ENCODE measurements at places on chromosomes 4 and X. TPM values are rescaled to one million over a fixed set of nuclear protein-coding genes. Genes with fewer than 3 reads are reported as not detected.

- DNase-seq, result no peak
These were observed 42.7 kb upstream of the MGST2 start for GRCh38 chr4:139622901-139623381.

- no peak for DNase-seq
These were observed 71.7 kb upstream of the HGFAC start for GRCh38 chr4:3369781-3370674.

Gene FAM9B
- not detected for total RNA-seq

Gene ETDB
- total RNA-seq, result not detected

DNA sequence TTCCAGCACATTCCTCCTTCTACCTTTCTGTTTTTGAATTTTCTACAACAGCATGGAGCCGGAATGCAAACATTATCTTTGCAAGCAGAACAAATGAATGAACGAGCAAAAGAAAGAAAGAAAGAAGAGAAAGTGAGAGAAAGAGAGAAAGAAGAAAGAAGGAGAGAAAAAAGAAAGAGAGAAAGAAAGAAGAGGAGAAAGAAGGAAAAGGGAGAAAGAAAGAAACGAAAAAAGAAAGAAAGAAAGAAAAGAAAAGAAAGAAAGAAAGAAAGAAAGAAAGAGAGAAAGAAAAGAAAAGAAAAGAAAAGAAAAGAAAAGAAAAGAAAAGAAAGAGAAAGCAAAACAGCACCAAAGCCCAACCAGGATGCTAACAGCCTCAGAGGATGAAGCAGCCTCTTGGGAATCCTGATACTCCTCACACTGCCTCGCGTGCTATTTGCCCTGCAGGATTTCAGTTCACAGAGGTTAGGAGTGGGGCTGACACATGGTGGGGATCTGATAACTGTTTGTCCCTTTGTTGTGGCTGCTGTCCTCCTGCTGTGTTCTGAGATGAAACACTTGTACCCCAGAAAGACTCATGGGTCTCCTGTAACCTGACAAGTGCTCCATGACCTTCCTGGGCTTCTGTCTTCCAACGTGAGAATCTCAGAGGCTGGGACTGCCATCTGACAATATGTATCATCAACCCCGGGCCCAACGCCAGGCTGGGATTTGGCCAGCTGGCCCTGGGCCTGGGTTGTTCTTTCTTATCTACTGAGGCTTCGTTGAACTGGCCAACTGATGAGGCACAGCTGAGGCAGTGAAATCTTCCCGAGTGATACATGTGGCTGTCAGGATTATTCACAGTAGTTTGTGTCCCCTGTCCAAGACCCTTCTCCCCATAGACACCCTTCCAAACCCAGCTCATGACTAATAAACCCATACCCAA is 61.0 kb downstream of the SEPSECS start:
- DNase-seq, result no peak

DNA sequence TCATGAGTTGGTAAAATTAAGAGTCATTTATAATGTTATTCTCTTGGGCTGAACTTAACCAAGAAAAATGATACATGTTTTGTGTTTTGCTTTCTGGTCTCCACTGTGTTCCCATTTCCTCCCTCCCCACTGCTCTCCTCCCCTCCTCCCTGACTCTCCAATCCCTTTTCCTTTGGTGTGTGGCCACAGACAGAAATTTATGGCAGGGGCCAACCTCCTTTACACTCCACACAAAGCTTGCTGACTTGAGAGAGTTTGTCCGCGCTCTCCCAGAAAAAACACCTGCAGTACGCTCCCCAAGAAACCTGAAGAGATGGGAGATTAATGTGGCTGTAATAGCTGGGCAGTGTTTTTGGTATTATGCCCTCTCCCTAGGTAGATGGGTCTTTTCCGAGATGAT is 88.9 kb downstream of the ALPK1 start:
- no peak for DNase-seq

GRCh38 chr4:85498068-85498733 is 23.3 kb downstream of the ARHGAP24 start:
- DNase-seq, result peak; percentile 70

GRCh38 chr4:1171311-1172227 is 814 bp downstream of the SPON2 start:
- DNase-seq, result no peak

DNA sequence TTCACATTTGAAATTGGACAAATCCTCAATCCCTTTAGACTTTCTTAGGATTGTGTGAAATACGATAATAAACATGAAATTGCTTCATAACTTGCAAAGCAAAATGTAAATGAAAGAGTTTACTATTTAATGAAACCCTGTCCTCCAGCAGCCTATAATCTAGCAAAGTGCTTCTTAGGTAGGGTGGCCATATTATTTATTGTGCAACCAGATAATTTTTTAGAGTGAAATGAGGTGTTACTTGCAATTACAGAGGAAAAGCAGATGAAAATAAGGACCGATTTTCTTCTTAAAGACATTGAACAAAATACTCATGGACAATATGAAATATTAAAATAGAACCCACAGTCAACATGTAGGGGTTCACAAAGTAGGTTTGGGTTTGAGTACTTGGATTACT is 116.2 kb upstream of the GALNT7 start:
- no peak for DNase-seq

- no peak for DNase-seq
These were observed 24.5 kb downstream of the RUFY3 start for GRCh38 chr4:70746179-70746839.

DNA sequence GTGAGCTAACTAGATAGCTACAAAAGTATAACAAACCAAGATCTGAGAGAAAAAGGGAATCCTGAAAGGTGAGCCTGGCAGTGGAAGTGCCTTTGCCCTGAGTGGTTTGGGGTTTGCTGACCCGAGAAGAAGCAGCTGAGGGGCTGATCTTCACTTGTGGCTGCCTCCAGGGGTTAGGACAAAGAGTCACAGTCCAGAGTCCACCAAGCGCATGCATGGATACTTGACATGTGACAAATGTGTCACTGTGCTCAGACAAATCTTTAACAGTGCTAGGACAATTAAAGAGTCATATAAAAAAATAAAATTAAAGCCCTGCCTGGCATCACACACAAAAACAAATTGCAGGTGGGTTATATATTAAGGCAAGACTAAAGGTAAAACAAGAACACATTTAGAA is 26.4 kb downstream of the HMGB3 start:
- DNase-seq, result no peak

- DNase-seq, result no peak
These were observed 63.7 kb downstream of the SPCS3 start for GRCh38 chr4:176383273-176384077.

- DNase-seq, result no peak
These were observed 25.4 kb downstream of the RBPJ start for GRCh38 chr4:26346203-26346620.

DNA sequence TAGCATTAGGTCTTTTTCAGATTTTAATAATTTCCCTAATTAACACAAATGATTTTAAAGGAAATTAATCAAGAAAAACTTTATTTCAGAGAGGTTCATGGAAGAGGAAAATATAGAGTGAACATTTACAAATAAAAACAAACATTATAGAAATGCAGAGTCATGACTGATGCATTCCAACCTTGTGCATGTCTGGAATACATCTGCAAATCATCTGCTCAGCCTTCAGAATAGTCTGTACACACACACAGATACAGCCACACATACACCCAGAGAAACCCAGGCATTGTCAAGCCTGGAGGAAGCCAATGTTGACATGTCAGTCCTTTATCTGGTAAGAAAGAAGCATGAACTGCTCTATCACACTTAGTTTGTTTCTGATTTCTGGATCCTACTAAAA is 61.3 kb upstream of the NFKB1 start:
- DNase-seq, result no peak

Gene HTR2C
- not detected for total RNA-seq

GRCh38 chr4:143372093-143372915 is 35.6 kb downstream of the GAB1 start:
- no peak for DNase-seq

GRCh38 chr4:72531768-72532290 is 37.2 kb downstream of the ADAMTS3 start:
- DNase-seq, result no peak

DNA sequence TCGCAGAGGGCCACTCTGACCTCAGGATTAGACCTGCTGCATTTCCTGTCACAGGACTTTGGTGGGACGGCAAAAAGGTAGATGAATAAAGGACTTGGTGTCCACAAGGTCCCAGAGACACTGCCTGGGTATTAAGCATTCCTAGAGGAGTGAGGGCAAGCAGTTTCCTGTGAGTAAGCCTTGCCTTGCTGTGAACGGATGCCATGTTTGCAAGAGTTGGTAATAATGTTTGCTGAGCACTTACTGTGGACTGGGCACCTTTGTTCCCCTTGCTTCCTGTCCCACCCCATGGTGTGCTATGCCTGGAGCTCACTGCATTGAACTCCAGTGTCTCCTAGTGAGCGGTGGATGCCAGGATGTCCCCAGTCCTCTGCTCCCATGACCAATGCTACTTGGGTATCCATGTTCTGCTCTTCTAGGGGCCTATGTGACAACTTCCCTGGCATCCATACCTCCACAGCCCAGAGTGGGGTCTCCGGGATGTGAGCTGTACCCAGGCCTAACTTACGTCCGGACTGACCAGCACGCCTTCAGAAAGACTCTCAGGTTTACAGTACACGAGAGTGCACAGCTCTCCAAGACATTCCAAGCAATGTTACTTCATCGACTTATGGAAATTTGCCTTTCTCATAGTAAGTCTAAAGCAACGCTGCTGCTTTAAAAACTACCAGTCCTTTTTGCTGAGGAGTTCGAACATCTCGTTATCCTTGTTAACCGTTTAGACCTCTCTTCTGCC is 95.5 kb upstream of the MSX1 start:
- DNase-seq, result no peak

Gene HPRT1
- total RNA-seq, result 6.4 TPM

- DNase-seq, result peak; percentile 16
These were observed 4.7 kb upstream of the TSPYL2 start for GRCh38 chrX:53077207-53078197.

- DNase-seq, result no peak
These were observed 6.8 kb upstream of the FGF2 start for GRCh38 chr4:122819708-122820449.

Gene CSN3
- not detected for total RNA-seq

Gene STATH
- total RNA-seq, result not detected

GRCh38 chrX:135114392-135114791 is 5.9 kb downstream of the ETDB start:
- DNase-seq, result no peak

DNA sequence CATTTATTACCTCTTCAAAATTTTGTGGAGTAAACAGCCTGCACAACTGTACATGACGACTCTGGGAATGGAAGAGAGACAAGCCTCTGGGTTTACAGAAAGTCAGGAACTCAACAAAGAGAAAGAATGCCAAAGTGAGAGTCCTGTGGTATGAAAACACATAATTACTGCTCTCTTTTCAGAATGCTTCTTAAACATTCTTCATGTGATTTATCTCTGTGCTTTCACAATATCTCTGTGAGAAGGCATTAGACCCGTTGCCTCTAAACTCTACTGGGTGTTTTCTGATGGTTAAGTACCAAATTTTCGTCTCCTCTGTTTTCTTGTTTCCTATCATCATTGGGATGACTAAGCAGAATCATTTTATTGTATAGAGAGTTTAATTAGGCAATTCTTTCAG is 966.6 kb upstream of the SLIT2 start:
- DNase-seq, result no peak

- DNase-seq, result no peak
These were observed 16.9 kb upstream of the ANOS1 start for GRCh38 chrX:8748855-8749254.

DNA sequence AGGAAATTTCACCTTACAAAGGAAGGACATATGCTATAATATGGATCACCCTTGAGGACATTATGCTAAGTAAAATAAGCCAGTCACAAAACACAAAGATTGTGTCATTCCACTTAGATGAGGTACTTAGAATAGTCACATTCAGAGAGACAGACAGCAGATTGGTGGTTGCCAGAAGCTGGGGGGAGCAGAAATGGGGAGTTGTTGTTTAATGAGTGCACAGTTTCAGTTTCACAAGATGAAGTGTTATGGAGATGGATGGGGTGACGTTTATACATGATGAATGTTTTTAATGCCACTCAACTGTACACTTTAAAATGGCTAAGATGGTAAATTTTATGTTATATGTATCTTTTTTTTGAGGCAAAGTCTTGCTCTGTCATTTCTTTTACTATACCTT is 14.8 kb upstream of the SPON2 start:
- DNase-seq, result no peak

DNA sequence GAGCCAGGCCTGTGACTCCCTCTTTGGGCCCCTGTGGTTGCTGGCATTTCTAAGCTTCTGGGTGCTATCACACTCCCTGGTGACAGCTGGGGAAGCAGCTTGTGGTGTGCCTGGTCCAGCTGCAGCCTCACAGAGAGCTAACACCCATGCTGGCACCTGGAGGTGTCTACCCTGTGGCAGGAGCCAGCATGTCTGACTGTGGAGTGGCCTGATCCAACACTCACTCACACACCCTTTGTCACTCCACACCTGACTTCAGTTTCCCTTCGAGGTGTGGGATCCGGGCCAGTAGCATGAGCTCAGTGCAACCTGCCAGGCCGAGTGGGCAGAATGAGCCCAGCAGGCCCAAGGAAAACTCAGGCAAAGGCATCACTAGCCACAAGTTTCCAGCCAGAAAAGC is 67.5 kb downstream of the TECRL start:
- DNase-seq, result no peak

DNA sequence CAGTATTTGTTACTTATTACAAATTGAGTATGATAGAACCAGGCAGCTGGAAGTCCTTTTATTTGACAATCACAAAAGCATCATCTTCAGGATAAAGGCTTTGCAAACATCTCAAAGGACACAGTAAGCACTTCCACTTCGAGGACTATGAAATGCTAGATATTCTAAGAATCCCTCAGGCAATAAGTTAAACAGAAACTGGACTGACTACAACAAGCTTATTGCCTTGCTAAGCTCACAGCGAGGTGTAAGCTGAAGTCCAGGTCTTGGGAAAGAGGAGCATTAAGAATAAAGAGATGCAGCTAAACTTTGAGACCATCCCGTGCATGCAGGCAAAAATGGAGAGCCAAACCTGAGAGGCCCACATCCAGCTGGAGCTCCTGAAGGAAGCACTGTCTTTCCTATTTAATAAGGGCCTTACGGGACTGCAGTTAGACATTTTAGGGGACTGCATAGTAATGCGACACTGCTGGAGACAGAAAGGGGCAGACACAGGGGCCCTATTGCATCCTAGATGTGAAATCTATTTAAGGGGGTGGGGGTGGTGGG is 38.7 kb downstream of the DCHS2 start:
- DNase-seq, result no peak

- no peak for DNase-seq
These were observed 192.7 kb downstream of the CBR4 start for GRCh38 chr4:168817370-168817769.

Gene DCAF8L2
- total RNA-seq, result not detected

Gene SPANXA2
- not detected for total RNA-seq

DNA sequence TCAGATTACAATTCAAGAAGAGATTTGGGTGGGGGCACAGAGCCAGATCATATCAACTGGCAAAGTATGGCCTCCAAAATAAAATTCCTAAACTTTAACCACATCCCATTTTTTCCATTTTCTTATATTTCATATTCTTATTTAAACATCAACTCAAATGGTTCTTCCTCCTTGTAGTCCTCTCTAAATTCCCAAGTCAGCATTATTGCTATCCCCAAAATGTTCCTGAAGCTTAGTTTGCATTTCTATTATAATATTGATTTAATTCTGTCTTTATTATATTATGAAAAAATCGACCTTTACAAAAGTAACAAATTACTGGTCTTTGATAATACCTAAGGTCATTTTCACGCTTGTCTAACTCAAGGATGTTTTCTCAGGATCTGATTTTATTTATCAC is 67.5 kb downstream of the NPY1R start:
- no peak for DNase-seq

Gene CXXC4
- 0.55 TPM for total RNA-seq

GRCh38 chrX:123464709-123465108 is 268.1 kb downstream of the THOC2 start:
- DNase-seq, result no peak

Gene CT45A2
- not detected for total RNA-seq
